Activated CD8-positive, alpha-beta memory T cell treated with anti-CD3 and anti-CD28 coated beads for 1 hour (primary cell): ENCODE measurements at places on chromosomes 7 and 10.

- no peak for DNase-seq
Measured at GRCh38 chr7:121447243-121447910, 51.3 kb upstream of the FAM3C start.

DNA sequence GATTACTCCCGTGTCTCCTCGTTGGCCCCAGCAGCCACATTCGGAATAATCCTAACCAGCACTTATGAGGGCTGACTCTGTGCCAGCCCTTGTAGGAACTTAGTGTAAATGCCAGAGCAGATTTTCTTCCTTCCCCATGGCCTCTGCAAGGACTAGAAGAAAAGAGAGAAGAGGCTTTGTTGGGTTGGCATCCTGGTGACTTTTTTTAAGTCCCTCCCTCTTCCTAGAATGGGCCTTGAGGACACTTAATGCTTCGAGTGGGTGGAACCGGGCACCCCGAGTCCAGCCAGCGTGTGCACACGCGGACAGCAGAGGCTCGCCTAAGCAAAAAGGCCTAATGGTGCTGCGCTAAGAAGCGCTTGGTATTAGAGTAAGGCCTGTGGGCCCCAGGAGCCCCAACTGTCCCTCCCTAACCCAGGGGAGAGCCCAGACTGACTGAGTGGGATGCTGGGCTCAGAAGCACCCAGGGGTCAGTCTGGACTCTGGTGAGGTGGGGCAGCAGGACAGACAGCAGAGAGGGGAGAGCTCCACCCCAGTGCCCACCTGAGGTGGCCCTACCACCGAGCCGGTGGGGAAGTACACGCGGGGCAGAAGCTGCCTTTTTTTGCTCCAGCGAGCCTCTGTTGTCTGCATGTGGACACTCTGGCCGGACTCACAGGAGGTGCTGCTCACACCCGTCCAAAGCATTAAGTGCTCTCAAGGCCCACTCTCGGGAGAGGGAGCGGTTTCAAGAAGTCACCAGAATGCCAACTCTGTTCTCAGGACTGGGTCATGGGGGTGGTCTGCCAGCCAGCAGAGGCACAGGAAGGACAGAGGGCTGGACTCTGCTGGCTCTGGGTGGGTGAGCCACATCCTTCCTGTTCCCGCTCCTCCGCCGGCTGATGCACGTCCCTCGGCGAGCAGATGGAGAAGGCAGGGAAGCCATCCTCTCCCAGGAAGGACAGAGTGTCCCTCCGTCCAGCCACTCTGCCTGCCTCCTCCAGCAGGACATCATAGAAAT is 12.5 kb downstream of the ITPRIP start:
- DNase-seq, result no peak

DNA sequence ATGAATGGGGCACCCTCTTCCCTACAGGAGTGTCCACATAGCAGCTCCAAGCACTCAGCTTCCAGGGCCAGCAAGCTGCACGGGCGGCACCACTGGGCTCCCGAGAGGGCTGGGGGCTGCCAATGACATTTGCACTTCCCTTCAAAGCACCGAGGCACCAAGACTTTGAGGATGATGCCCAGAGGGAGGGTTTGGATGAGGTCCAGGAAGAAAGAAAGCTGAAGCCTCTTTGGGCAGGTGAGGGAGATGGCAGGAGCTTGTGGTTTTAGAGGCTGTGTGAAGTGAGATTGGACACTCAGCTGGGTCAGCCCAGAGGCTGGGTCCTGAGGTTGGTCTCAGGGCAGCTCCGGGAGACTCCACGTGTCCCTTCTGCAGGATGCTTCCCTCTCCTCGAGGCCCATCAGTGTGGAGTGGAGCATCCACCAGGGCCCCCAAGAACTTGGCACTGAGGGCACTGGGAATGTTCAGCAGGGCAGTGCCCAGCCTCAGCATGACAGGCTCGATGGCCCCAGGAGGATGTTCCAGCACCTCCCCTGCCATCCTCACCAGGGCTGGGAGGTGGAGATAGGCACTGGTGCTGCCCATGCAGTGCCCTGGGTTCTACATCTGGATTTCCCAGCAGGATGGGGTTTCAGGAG is 54.9 kb upstream of the IGFBP3 start:
- no peak for DNase-seq

- no peak for DNase-seq
Measured at GRCh38 chr10:57008189-57008588, 647.1 kb upstream of the ZWINT start.

DNA sequence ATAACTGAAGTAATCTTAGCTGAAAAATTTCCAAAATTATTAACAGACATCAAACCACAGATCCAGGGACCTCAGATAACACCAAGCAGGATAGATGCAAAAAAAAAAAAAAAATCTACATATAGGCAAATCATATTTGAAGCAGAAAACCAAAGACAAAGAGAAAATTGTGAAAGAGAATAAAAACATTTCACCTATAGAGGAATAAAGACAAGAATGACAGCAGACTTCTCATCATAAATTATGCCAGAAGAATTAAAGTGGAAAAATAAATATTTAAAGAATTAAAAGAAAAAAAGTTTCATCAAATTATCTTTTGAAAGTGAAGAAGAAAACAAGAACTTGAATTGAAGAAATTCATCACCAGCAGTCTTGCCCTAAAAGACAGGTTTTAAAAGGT is 467.5 kb downstream of the GPAM start:
- DNase-seq, result no peak

GRCh38 chr10:82581940-82582339 is 706.9 kb downstream of the NRG3 start:
- DNase-seq, result no peak

DNA sequence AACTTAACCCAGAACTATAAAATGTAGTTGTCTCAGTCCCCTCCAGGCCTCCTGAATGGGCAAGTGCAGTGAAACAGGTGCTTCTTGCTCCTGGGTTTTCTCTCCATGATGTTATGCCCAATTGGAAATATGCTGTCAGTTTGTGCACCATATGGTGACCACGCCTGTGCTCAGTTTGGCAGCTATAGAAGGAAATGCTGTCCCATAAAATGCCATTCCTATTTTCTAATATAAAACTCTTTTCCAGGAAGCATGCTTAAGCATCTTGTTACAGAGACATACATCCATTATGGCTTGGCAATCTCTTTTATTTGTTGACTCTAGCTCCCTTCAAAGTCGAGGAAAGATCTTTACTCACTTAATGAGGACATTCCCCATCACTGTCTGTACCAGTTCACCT is 45.2 kb downstream of the FGFBP3 start:
- no peak for DNase-seq

GRCh38 chr10:96663797-96664196 is 56.5 kb downstream of the PIK3AP1 start:
- DNase-seq, result no peak

GRCh38 chr7:107891636-107892366 is 818 bp downstream of the DLD start:
- no peak for DNase-seq

DNA sequence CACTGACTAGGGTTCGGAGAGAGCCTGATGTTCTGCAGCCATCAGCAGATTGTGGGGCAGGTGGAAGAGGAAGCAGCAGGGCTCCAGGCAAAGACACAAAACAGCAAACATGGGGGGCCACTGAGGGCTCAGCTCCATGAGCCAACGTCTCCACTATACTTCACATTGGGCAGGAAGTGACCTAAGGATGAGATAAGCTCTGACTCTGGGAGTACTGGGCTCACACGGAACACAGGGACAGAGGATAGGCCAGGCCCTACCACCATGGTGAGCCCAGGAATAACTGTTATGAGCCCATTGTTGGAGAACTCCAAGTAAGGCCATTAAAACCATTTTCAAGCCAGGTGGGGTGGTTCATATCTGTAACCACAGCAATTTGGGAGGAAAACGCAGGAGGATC is 14.9 kb upstream of the MRPS24 start:
- DNase-seq, result no peak

- no peak for DNase-seq
Measured at GRCh38 chr10:95748349-95748748, 7.6 kb upstream of the ENTPD1 start.

DNA sequence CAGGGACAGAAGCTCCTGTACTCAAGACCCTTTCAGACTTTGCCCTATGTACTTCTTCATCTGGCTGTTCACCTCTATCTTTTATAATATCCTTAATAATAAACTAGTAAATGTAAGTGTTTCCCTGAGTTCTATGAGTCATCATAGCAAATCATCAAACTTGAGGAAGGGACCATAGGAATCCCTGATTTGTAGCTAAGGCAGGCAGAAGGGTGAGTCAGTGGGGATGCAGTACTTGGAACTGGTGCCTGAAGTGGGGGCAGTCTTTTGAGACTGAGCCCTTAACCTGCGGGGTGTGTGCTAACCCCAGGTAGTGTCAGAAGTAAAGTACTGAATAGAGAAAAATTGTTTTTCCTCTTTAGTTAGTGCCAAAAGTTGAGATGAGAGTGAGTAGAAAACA is 6.2 kb upstream of the TMEM243 start:
- no peak for DNase-seq

- DNase-seq, result no peak
Measured at GRCh38 chr10:105070952-105071351, 429.9 kb downstream of the SORCS3 start.

GRCh38 chr10:115094416-115095140 is 1.4 kb downstream of the ATRNL1 start:
- no peak for DNase-seq

GRCh38 chr7:116736927-116737715 is 65.1 kb downstream of the MET start:
- no peak for DNase-seq

DNA sequence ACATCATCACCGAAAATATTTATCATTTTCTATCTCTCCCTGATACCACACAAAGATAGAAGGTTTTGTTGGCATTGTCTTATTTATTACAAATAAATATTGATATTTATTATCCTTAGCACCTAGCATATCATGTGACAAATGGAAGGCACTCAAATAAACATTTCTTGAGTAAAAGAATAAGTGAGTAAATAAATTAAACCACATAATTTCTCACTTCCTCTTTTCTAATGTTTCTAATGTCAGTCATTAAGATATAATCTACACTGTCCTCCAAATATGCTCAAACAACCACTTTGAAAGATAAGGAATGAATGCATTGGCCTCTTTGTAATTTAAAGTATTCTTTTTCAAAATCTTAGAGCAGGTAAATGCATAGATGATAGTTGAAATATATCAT is 1027.8 kb upstream of the LRRTM3 start:
- no peak for DNase-seq

- DNase-seq, result peak; percentile 45
Measured at GRCh38 chr7:150988230-150989226, 2.3 kb upstream of the NOS3 start.

- DNase-seq, result no peak
Measured at GRCh38 chr7:100342765-100343164, 15.2 kb upstream of the PILRB start.

GRCh38 chr10:133124357-133125211 is 35.4 kb upstream of the KNDC1 start:
- no peak for DNase-seq

DNA sequence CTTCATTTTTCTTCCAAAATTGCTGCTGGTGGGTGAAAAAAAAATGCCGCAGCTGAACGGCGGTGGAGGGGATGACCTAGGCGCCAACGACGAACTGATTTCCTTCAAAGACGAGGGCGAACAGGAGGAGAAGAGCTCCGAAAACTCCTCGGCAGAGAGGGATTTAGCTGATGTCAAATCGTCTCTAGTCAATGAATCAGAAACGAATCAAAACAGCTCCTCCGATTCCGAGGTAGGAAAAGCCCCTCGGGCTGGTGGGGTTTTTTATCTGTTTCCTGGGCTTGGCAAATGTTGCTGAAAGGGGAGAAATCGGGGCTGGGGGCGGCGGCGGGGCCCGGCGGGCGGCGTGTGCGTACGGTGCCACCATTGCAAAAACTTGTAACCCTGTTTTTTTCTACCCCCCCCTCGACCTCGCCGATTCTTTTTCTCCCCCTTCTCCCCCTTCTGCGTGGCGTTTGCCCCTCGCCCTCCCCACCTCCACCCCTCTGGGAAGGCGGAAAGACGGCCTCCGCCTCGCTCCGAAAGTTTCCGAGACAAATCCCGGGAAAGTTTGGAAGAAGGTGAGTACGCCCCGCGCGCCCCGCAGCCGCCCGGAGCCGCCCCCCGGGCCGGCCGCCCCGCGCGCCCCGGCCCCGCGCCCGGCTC is 789 bp downstream of the TCF7L2 start:
- DNase-seq, result no peak

GRCh38 chr7:134714470-134715205 is 64.8 kb upstream of the CALD1 start:
- no peak for DNase-seq

DNA sequence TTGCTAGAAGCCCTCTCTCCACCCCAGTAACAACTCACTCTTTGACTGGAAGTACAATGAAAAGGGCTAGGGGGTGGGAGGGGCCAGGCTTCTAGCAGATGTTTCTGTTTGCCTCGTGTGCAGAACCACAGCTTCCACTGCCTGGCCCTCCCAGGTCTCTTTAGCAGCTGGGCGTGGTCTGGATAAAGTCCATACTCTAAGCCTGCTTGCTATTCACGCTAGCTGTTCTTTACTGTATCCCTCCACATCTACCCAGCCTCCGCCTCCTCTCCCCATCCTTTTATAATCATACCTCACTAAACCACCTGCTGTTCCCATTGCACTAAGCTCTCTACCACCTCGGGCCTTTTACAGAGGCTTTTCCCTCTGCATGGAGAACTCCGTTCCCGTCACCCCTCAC is 288.8 kb downstream of the CAMK1D start:
- no peak for DNase-seq

GRCh38 chr10:5949009-5949759 is 28.2 kb downstream of the IL15RA start:
- DNase-seq, result no peak

DNA sequence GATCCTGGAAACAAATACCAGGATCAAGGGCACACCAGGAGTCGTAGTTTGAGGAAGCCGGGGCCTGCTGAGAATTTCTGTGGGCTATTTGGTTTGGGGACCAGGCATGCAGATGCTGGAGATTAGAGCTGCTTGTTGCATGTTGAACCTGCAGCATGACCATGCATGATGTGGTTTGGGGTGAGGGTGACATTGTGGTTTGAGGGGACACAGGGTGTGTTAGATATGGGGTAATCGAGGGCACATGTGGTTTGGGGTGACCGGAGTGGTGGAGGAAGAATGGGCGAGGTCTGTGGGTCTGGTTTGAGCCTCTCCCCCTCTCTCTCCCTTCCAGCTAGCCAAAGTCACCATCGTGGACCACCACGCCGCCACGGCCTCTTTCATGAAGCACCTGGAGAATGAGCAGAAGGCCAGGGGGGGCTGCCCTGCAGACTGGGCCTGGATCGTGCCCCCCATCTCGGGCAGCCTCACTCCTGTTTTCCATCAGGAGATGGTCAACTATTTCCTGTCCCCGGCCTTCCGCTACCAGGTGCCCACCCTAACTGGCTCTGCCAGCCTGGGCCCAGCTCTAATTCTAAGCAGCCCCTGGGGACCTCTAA is 10.2 kb downstream of the NOS3 start:
- DNase-seq, result no peak

- DNase-seq, result no peak
Measured at GRCh38 chr7:102891693-102892261, 21.0 kb upstream of the LRRC17 start.

GRCh38 chr7:130683026-130683425 is 3.3 kb downstream of the TSGA13 start:
- DNase-seq, result no peak

GRCh38 chr10:80466724-80467326 is 12.7 kb downstream of the TSPAN14 start:
- DNase-seq, result no peak

- no peak for DNase-seq
Measured at GRCh38 chr10:23197416-23197861, 5.3 kb downstream of the PTF1A start.

- no peak for DNase-seq
Measured at GRCh38 chr10:132663666-132664365, 122.1 kb downstream of the NKX6-2 start.

- no peak for DNase-seq
Measured at GRCh38 chr7:54188843-54189242, 353.3 kb upstream of the VSTM2A start.
